ENCODE measurements at places on chromosomes 2 and 18.

- DNase-seq: peak; percentile 93
Observed at GRCh38 chr2:219543596-219544358, at the start of the genes CHPF and TMEM198. TSS of gene CHPF (minus strand) at chr2:219543809. CDS start at chr2:219543538, 271 bp downstream. TSS of gene TMEM198 (plus strand) at chr2:219544028. CDS start at chr2:219544728, 700 bp downstream.

GRCh38 chr18:76994086-76994654 is 138.4 kb downstream of the MBP start:
- no peak for DNase-seq

- DNase-seq: no peak
Observed at GRCh38 chr2:16323551-16324543, 341.8 kb downstream of the CYRIA start.

GRCh38 chr2:36798724-36799123 is 102.2 kb downstream of the VIT start:
- no peak for DNase-seq

- no peak for DNase-seq
Observed at GRCh38 chr2:26541401-26542193, 63.7 kb upstream of the OTOF start.

- no peak for DNase-seq
Observed at GRCh38 chr2:234164493-234165413, 114.3 kb downstream of the SPP2 start.

- DNase-seq: no peak
Observed at GRCh38 chr18:79819064-79819967, 21.6 kb downstream of the KCNG2 start.

GRCh38 chr2:85584354-85584856 is at the start of gene VAMP5:
TSS of gene VAMP5 (plus strand) at chr2:85584431. CDS start at chr2:85584491, 60 bp downstream.
- no peak for DNase-seq

- no peak for DNase-seq
Observed at GRCh38 chr2:29527947-29528346, 393.4 kb downstream of the ALK start.

GRCh38 chr2:126399001-126399400 is 257.0 kb upstream of the GYPC start:
- no peak for DNase-seq
